NCI-H2081 treated with DMSO at 0.1 percent for 48 hours (cell line): ENCODE measurements at places on chromosomes 11 and 22.

- DNase-seq: no peak
Observed at GRCh38 chr11:112634551-112634950, 326.7 kb upstream of the NCAM1 start.

GRCh38 chr11:13362596-13363109, 85.1 kb downstream of the BMAL1 start:
- DNase-seq: no peak

GRCh38 chr22:48856308-48856615, 971.4 kb downstream of the BRD1 start:
- no peak for DNase-seq

- DNase-seq: no peak
Observed at GRCh38 chr11:63768237-63769041, at the start of gene ZFTA. Gene ZFTA, minus strand, starts transcription at chr11:63768775. Its CDS starts 153 bp downstream, at chr11:63768622.

DNA sequence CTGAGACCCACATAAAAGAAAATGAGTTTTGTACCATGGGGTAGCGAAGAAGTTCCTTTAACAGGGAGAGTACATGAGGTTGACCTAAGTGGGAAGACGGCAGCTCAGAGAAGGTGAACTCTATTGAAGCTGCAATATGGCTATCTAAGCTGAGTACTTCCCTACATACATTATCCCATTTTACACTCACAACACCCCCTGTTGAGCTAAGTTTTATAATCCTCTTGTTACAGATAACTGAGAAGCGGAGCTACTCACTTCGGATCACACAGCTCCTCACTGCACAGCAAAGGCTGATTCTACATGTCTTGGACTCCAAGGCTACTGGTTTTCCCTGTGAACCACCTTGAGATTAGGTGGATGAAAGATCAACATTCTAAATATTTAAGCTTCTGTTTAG, 8.2 kb upstream of the PIWIL4 start:
- DNase-seq: no peak

- no peak for DNase-seq
Observed at GRCh38 chr11:13135385-13136271, 126.5 kb downstream of the RASSF10 start.

DNA sequence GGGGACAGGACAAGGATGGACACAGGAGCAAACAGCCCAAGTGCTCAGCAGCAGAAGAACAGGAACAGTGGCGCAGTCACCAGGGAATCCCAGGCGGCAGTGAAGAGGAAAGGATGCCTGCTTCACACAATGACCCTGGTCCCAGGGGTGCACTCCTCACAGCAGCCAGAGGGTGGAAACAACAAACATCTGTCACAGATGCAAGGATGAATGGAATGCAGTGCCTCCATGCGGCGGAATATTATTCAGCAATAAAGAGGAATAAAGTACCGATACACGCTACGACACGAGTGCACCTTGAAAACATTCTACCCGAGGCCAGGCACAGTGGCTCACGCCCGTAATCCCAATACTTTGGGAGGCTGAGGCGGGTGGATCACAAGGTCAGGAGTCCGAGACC, 12.7 kb downstream of the CSNK1E start:
- no peak for DNase-seq

GRCh38 chr22:43042101-43042780, 27.3 kb upstream of the PACSIN2 start:
- peak; percentile 31 for DNase-seq

- no peak for DNase-seq
Observed at GRCh38 chr11:46677991-46678740, 22.3 kb downstream of the ARHGAP1 start.

GRCh38 chr11:56841210-56841810, 92.8 kb upstream of the OR9G4 start:
- DNase-seq: no peak

DNA sequence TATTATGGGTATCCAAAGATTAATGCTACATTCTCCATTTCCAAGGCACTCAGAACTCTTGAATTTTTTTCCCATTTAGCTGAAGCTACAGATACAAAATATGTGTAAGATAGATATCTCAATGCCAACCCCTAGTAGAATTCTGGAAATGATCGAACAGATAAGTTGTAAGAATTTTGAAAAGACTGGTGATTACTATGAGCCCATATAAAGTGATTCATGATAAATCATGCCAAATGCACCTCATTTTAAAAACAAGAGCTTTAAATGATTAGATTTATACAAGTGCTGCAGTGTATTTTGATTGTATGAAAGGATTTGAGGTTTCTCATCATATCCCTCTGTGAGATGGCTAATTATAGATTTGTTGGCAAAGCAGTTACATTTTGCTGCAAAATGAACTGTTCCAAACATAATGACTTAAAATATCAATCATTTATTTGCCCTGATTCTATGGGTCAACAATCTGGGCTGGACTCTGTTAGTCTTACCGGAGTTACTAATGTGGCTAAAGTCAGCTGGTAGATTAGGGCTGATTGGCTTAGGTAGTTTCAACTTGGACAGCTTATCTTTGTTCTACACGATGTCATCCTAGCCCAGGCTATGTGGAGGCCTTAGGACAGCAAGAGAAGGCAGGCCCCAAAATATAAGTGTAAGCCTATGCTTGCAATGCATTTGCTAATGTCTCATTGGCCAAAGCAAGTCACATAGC, 3.4 kb downstream of the OR10V1 start:
- no peak for DNase-seq

DNA sequence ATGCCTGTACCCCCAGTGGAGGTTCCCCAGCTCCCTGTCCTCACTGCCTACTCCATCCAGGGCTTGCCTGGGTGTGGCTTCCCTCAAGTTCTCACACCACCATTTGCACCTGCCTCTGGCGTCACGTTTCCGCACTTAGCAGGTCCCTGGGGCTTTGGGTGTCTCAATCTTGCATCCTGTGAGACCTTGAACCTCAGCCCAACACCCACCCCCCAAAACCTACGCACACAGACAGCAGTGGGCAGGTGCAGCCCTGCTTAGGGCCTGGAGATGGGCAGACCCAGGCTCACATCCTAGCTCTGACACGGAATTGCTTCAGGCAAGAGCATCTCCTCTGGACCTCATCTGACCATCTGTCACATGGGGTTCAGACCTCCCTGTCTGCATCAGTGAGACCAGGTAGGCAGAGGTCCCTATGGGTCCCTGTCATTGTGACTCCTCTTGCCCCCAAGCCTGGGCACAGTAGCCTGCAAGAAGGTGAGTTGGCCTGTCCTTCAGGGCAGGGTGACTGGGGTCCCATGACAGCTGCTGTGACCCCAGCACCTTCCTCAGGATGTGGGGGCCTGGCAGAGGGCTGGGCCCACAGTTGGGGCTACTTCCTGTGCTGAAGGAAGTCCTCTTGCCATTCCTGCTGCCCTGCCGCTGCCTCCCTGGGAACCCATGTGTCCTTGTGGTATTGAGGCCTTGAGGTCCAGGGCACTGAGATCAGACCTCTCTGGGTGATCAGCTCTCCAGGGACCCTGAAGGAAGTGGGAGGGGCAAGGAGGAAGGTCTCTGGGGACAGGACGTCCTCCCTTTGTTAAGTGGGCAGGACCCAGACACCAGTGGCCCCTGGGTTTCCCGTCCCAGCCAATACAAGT, 2.0 kb downstream of the SIPA1 start:
- DNase-seq: no peak

GRCh38 chr11:114773541-114774338, 95.4 kb downstream of the NXPE2 start:
- DNase-seq: no peak

- no peak for DNase-seq
Observed at GRCh38 chr11:19766206-19766605, 53.6 kb downstream of the NAV2 start.
